ENCODE measurements at places on chromosomes 11 and 22. TPM values are rescaled to one million over a fixed set of nuclear protein-coding genes. Genes with fewer than 3 reads are reported as not detected.

- no peak for DNase-seq
- H3K4me3 ChIP-seq = no peak overlapping the region
- no peaks in the 10 kb centered on the region for H3K4me1 ChIP-seq
Observed at GRCh38 chr22:27348634-27349033, 452.9 kb downstream of the MN1 start.

FOLR3 gene
- total RNA-seq = 36.8 TPM

OR52E8 gene
- total RNA-seq = not detected

ARHGAP8 gene
- 10.3 TPM for total RNA-seq

- no peaks in the 10 kb centered on the region for H3K4me1 ChIP-seq
- DNase-seq = no peak
- no peak overlapping the region for H3K27ac ChIP-seq
- H3K27me3 ChIP-seq = no peaks in the 10 kb centered on the region
Observed at GRCh38 chr11:9953994-9954626, 290.2 kb downstream of the SWAP70 start.

ANGPTL5 gene
- not detected for total RNA-seq

- no peaks in the 10 kb centered on the region for H3K27me3 ChIP-seq
- H3K27ac ChIP-seq = no peak overlapping the region
- DNase-seq = no peak
Observed at GRCh38 chr11:134132808-134133207, 63.9 kb downstream of the JAM3 start.

DNA sequence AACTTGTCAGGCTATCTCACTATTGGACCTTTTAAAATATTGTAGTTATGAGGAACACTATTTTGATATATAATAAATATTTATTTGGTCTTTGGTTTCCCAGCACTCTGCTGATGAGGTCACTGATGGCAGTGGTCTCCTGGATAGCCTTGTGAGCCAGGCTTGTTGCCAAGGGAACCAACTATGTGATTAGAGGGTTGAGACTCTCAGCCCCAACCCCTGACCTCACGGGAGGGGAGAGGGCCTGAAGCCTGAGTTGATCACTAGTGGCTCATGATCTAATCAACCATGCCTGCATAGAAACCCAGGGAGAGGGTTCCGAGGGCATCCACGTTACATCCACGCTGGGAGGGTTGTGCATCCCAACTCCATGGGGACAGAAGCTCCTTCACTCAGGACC is 10.8 kb downstream of the PANX1 start:
- no peaks in the 10 kb centered on the region for H3K27me3 ChIP-seq
- DNase-seq = no peak
- no peak overlapping the region for H3K4me3 ChIP-seq
- peaks cover 18% of the 10 kb centered on the region for H3K4me1 ChIP-seq

DNA sequence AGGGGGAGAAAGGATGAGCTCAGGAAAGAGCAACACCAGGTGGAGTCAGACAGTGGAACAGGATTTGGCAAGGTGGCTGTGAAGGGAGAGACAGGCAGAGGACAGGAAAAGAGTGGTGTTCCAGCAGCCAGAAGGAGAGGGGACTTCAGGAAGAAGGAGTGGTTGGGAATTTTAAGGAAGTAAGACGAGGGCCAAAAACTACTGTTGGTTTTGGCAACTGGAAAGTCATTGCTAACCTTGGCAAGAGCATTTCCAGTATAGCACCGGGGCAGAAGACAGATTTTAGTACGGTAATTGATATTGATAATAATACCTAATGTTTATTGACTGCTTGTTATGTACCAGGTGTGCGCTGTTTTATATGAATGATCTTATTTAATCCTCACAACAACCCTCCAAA is 15.4 kb upstream of the DDX6 start:
- H3K4me1 ChIP-seq = no peaks in the 10 kb centered on the region
- no peaks in the 10 kb centered on the region for H3K27me3 ChIP-seq
- no peak for DNase-seq
- no peaks in the 10 kb centered on the region for H3K36me3 ChIP-seq
- H3K27ac ChIP-seq = no peak overlapping the region

Measured in stomach (tissue), 19 donors.